ENCODE measurements at places on chromosomes 2 and 18.

- no peak for DNase-seq
Observed at GRCh38 chr2:62423883-62424458, 82.0 kb downstream of the TMEM17 start.

GRCh38 chr18:3827236-3827845, 377.4 kb downstream of the TGIF1 start:
- DNase-seq = no peak

- DNase-seq = no peak
Observed at GRCh38 chr2:234199996-234200395, 149.5 kb downstream of the SPP2 start.

DNA sequence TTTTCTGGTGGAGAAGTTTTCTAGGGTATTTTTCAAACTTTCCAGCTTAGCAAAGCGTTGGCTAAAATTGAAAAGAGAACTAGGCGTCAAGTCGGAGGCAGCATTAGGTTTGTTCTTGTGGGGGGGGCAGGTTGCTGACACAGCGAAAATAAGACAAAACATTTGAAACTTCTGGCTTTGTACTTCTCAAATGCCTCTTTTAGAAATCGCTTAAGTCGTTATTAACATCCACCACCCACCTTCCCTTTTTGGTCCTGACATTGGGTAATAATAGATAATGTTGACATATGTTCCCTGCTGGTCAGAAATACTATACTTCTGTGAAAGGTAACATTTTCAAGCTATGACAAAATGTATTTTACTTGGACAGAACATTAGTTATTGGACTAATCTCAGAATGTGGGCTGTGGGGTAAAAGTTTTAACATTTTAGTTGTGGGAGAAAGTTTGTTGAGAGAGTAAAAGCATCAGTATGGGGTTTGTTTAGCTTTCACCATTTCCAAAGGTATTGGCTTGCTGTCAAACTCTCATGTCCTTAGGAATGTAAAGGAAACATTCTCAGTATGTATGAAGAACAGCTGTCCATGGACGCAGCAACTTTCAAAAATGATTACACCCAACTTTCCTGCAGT, 88.1 kb upstream of the ZEB2 start:
- no peak for DNase-seq

GRCh38 chr2:231152800-231153557, 28.1 kb upstream of the HTR2B start:
- no peak for DNase-seq

DNA sequence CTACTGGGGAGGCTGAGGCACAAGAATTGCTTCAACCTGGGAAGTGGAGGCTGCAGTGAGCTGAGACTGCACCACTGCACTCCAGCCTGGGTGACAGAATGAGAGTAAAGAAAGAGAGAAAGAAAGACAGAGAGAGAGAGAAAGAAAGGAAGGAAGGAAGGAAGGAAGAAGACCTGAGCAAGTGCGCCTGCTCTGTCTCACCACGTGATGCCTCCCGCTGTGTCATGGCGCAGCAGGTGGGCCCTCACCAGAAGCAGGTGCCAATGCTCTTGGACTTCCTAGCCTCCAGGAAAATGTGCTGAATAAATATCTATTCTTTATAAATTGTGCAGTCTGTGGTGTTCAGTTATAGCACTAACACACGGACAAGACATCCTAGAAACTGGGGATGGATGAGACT, 270.0 kb downstream of the CYP26B1 start:
- no peak for DNase-seq
